Activated CD4-positive, CD25-positive, alpha-beta regulatory T cell treated with anti-CD3 and anti-CD28 coated beads, Interleukin-2, amount 50 U/mL, for 72 hours (primary cell): ENCODE measurements at places on chromosomes 16 and 17.

DNA sequence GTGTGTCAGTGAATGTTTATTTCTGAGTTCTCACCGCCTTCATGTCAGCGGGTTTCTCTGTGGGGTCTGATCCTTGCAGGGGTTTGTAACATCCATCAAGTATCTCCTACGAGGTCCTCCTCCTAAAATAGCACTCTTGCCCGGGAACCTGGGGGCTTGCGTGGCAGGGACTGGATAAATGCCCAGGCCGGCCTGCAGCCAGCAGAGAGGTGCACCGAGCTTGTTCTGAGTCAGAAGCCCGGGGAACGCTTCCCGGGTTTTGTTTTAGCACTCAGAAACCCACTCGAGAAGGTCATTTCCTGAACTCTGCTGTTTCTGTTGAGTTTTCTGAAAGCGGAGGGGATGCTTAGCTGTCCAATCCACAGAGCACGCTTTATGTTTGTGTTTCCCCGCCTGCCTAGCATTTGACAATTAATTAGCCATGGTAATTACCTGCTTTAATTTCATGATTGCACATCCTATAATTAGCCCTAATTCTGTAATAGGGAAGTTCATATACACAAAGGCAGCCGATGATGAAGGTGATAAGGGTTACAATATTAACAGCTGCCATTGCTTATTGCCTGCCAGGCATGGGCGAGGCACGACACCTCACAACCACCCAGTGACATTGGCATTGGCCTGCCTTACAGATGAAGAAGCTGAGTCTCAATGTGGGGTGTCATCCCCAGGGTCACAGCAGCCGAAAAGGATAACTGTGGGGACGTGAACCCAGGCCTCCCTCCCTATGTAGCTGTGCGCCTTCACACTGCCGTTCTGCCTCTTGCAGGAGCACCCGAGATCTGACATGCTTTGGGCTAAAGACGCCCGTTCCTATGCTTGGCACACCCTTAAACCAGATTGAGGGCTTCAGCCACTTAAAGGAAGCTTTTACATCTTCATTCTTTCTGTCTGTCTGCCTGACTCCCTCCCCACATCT, 333.1 kb downstream of the CPPED1 start:
- no peak for DNase-seq

GRCh38 chr17:34892461-34893249, 68.6 kb downstream of the CCT6B start:
- no peak for DNase-seq

GRCh38 chr16:12120217-12120981, 143.9 kb downstream of the SNX29 start:
- DNase-seq, result no peak

GRCh38 chr16:2458887-2459646, 842 bp upstream of the TEDC2 start:
- no peak for DNase-seq

GRCh38 chr17:10010752-10011151, 105.7 kb upstream of the RCVRN start:
- no peak for DNase-seq
